ENCODE measurements at places on chromosomes 5 and 9. TPM values are rescaled to one million over a fixed set of nuclear protein-coding genes. Genes with fewer than 3 reads are reported as not detected.

PCDHA3 gene
- total RNA-seq = 0.68 TPM

SPINK6 gene
- not detected for total RNA-seq

- no peak overlapping the region for H3K4me3 ChIP-seq
- no peak for DNase-seq
- no peak overlapping the region for H3K27ac ChIP-seq
- no peaks in the 10 kb centered on the region for H3K27me3 ChIP-seq
- H3K4me1 ChIP-seq = peaks cover 17% of the 10 kb centered on the region
These were observed 14.0 kb downstream of the AQP7 start for GRCh38 chr9:33388110-33388994.

GRCh38 chr5:118311103-118311819, 677.1 kb downstream of the DTWD2 start:
- H3K4me1 ChIP-seq = no peaks in the 10 kb centered on the region
- no peak for DNase-seq
- H3K4me3 ChIP-seq = no peak overlapping the region
- H3K27ac ChIP-seq = no peak overlapping the region
- no peaks in the 10 kb centered on the region for H3K36me3 ChIP-seq
- no peaks in the 10 kb centered on the region for H3K27me3 ChIP-seq

DNA sequence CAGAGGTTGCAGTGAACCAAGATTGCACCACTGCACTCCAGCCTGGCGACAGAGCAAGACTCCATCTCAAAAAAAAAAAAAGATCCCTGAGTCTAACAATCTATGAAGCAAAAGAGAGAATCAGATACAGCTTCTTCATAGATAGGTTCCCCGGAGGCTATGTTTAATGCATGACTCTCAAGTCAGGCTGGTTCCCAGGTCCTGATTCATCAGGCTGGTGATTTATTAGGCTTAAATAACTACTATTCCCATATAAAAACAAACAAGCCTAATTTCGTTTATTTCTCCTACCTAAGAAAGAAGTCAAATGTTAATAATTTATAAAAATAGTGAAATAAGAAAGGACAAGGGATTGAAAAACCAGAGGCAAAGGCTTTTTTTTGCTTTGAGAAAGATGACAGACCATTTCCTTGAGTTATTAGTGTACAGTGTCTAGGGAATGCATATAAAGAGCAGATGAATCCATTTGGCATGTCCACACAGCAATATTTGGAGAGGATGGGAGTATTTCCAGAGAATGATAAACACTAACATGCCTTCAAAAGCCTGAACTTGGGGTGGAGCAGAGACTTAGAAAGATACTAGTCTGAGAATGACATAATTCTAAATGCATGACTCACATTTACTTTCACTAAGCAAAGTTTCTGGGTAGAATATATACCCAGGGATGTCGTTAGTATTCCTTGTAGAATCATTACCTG, 115.3 kb downstream of the NREP start:
- H3K36me3 ChIP-seq = no peaks in the 10 kb centered on the region
- no peak for DNase-seq
- H3K27ac ChIP-seq = no peak overlapping the region
- H3K27me3 ChIP-seq = no peaks in the 10 kb centered on the region
- no peak overlapping the region for H3K4me3 ChIP-seq
- H3K4me1 ChIP-seq = no peaks in the 10 kb centered on the region

TAS2R1 gene
- not detected for total RNA-seq

GRCh38 chr9:96289392-96289791, 12.6 kb downstream of the HSD17B3 start:
- H3K27ac ChIP-seq = no peak overlapping the region
- DNase-seq = no peak
- H3K4me1 ChIP-seq = no peaks in the 10 kb centered on the region
- H3K4me3 ChIP-seq = no peak overlapping the region
- H3K27me3 ChIP-seq = no peaks in the 10 kb centered on the region
- no peaks in the 10 kb centered on the region for H3K36me3 ChIP-seq

PDZD2 gene
- 15.7 TPM for total RNA-seq

PCDHB12 gene
- 7.3 TPM for total RNA-seq

DNA sequence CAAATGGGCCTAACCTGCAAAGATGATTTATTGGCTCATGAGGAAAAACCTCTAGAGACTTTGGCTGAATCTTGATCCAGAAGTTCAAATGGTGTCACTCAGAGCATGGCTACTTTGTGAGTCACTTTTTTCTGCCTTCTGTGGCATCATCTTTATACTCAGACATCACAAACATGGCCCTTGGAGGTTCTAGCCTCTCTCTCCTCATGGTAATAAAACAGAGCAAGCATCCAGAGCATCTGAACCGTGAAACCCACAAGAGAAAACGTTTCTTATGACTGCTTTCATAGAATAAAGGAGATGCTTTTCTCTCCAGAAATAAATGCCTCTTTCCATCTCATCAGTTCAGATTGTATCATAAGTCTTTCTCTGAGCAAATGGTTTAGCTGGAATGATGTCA, 780.3 kb downstream of the KCTD16 start:
- H3K4me1 ChIP-seq = no peaks in the 10 kb centered on the region
- no peak overlapping the region for H3K4me3 ChIP-seq
- H3K27ac ChIP-seq = no peak overlapping the region
- no peaks in the 10 kb centered on the region for H3K27me3 ChIP-seq
- no peaks in the 10 kb centered on the region for H3K36me3 ChIP-seq

GRCh38 chr5:80963966-80964481, 3.9 kb downstream of the RASGRF2 start:
- no peaks in the 10 kb centered on the region for H3K4me1 ChIP-seq
- no peak for DNase-seq
- no peak overlapping the region for H3K27ac ChIP-seq
- no peaks in the 10 kb centered on the region for H3K27me3 ChIP-seq
- H3K4me3 ChIP-seq = no peak overlapping the region
- H3K36me3 ChIP-seq = no peaks in the 10 kb centered on the region

DNA sequence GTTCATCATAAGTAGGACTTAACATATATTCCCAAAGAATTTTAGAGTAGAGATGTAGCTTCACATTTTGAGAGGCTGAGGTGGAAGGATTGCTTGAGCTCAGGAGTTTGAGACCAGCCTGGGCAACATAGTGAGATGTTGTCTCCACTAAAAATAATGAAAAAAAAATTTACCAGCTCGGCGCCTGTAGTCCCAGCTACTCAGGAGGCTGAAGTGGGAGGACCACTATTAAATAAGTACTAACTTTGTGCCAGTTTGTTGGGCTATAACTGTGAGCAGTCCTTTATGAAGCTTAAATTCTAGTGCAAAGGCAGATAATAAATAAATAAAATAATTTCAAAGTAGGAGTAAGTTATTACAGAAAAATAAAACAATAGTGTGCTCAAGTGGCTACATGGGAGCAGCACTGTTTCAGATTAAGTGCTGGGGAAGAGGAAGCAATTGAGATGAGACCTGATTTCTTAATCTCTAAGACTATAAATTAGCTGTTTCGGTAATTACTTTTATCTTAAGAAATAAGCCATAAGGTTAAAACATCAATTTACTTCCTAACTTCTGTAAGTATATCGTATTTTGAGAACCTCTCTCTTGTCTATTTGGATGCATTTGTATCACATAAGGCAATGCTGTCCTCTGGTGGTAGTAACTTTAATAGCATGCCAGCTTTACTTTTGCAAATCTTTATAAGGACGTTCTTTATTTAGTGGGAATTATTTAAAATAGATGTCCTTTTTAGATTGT, 98.9 kb downstream of the CSNK1G3 start:
- no peaks in the 10 kb centered on the region for H3K4me1 ChIP-seq
- no peak overlapping the region for H3K27ac ChIP-seq
- DNase-seq = no peak

CANX gene
- 371 TPM for total RNA-seq

DNA sequence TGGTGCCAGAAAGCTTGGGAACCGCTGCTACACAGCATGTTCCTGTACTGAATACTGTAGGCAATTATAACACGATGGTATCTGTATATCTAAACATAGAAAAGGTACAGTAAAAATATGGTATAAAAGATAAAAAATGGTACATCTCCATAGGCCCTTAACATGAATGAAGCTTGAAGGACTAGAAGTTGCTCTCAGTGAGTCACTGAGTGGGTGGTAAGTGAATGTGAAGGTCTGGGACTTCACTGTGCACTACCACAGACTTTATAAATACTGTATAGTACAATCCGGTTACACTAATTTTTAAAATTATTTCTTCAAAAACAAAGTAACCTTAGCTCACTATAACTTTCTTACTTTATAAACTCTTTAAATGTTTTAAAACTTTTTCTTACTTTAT, 819.9 kb upstream of the GRAMD2B start:
- H3K27ac ChIP-seq = no peak overlapping the region
- H3K4me3 ChIP-seq = no peak overlapping the region
- no peaks in the 10 kb centered on the region for H3K36me3 ChIP-seq
- H3K27me3 ChIP-seq = no peaks in the 10 kb centered on the region
- no peak for DNase-seq

RASGRF2 gene
- 13.9 TPM for total RNA-seq

PDGFRB gene
- total RNA-seq = 362 TPM

DNA sequence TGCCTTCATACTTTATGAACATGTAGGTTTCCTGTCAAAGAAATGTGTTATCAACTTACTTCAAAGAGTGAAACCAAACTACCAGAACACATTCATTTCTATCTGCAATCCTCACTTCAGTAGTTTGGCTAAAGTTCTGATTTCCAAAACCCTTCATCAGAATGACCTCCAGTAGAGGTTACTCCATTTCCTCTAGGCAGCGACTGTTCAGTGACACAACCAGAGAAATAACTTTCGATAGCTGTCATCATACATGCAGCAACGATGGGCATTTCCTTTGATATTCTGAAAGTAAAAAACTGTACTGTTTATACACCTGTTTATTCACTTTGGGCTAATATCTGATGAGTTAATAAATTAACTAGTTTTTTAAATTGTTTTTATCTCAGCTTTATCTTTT, 532.5 kb upstream of the IZUMO3 start:
- H3K27ac ChIP-seq = no peak overlapping the region
- H3K27me3 ChIP-seq = no peaks in the 10 kb centered on the region
- no peaks in the 10 kb centered on the region for H3K36me3 ChIP-seq
- no peaks in the 10 kb centered on the region for H3K4me1 ChIP-seq
- H3K4me3 ChIP-seq = no peak overlapping the region

MBLAC2 gene
- 3.4 TPM for total RNA-seq

- H3K27ac ChIP-seq = no peak overlapping the region
- peak overlapping the region; percentile 67 for H3K4me3 ChIP-seq
- peaks cover 11% of the 10 kb centered on the region for H3K4me1 ChIP-seq
- no peaks in the 10 kb centered on the region for H3K36me3 ChIP-seq
These were observed 214.8 kb downstream of the PAX5 start for GRCh38 chr9:36818965-36819870.

DNA sequence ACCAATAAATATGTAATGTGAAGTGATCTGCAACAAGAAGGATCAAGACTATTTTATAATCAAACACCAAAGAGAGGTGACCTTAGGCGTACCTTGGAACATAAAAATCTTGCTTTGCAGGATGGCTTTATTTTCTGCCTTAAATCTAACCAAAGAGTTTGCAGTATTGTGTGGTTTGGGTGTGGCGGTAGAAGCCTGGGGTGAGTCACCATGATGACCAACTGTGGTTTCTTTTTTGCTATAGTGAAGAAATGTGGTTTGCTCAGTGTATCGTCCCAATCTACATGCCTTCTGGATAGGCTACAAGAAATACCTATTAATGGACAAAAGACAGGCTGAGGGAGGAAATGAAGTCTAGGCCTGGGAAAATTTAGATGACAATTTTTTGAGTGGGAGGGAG, 5.1 kb upstream of the CAST start:
- H3K36me3 ChIP-seq = no peaks in the 10 kb centered on the region
- no peak overlapping the region for H3K27ac ChIP-seq
- DNase-seq = no peak
- H3K4me3 ChIP-seq = no peak overlapping the region
- H3K4me1 ChIP-seq = peaks cover 4% of the 10 kb centered on the region

DNA sequence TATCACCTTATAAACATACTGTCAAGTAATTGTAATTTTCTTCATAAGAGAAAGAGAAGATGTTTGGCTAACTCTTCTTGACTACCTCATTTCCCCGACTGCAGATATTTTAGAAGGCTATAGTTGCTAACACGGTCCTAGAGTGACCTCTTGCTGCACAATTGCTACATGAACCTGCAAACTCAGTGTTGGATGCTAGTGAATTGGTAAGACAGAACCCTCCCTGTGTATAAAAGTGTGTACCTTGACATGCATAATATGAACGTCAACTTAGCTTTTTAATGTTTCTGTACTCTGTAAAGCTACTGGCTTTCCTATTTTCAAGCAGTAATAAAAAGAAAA, 46.7 kb upstream of the CER1 start:
- H3K27ac ChIP-seq = no peak overlapping the region
- H3K4me3 ChIP-seq = no peak overlapping the region
- no peak for DNase-seq
- H3K36me3 ChIP-seq = no peaks in the 10 kb centered on the region
- no peaks in the 10 kb centered on the region for H3K4me1 ChIP-seq
- H3K27me3 ChIP-seq = no peaks in the 10 kb centered on the region

DNA sequence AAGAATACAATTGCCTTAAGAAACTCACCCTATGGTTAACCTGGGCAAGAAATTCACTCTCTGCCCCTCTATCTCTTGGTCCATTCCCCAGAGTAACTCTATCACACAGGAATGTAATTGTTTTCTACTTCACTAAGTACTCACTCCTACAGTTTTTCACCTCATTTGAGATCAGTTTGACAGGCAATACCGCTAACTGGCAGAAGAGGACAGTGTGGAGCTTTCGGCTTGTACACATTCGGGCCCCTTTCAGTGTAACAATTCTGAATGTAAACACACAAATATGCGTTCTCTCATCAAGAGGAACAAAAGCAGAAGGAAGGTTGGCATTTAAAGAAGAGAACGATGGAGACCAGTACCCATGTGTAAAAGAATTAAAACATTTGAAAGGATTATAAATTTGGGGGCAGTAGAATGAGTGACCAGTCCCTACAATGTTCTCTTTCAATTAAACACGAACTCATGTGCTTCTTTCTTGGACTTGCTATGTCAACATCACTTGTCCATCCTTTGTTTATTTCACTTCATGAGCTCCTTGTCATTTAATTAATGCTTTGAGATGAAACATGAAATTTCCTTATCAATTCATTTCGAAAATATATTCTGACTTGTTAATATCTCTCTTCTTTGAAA, 188.5 kb upstream of the GRAMD2B start:
- DNase-seq = no peak
- no peak overlapping the region for H3K4me3 ChIP-seq
- no peaks in the 10 kb centered on the region for H3K27me3 ChIP-seq

PTGR1 gene
- total RNA-seq = 20.2 TPM

All from thoracic aorta (tissue), 2 donors.